Pancreas (tissue), 10 donors: ENCODE measurements at places on chromosomes 16 and 17. TPM values are rescaled to one million over a fixed set of nuclear protein-coding genes. Genes with fewer than 3 reads are reported as not detected.

GRCh38 chr16:55569025-55569424, 2.5 kb downstream of the CAPNS2 start:
- no peak for DNase-seq

DNA sequence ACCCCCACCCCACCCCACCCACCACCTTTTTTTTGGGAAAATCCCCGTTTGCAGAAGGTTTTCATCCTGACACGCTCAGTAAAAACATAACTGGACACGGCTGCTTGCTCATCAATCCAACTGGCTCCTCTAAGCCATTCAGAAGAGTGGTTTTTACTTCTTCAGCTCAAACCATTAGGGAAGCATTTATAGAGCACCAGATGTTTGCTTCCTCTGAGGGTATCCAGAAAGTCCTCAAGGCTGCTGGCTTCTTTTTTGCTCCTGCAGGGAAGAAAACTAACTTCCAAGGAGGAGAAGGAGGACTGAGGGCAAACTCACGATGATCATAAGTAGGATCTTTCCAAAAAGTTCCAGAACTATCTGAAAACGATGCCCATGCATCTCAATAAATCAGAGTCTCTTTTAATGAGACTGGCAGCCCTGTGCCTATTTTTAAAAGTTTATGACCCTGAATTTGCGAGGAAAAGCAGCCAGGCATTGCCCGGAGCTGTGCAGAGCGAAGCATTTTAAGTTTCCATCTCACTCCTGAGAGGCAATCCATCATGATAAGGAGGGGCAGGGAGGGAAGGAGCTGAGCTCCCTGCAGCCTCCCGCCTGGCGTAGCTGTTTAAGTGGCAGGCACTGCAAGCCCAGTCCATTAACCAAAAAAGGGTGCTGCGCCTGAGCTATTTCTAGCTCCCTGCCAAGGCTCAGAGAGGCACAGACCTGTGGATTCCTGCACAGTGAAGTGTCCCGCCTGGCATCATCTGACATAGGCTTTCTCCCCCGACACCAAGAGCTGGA, 146.3 kb upstream of the FOXF1 start:
- DNase-seq, result no peak

GRCh38 chr17:17080181-17080631, 37.9 kb downstream of the MPRIP start:
- peak; percentile 7 for DNase-seq

GRCh38 chr17:50188531-50188920, 12.9 kb downstream of the COL1A1 start:
- no peak for DNase-seq

GRCh38 chr17:75803883-75804282, 19.3 kb downstream of the UNK start:
- DNase-seq, result no peak

GRCh38 chr17:74888469-74888868, 5.0 kb downstream of the FADS6 start:
- no peak for DNase-seq

DNA sequence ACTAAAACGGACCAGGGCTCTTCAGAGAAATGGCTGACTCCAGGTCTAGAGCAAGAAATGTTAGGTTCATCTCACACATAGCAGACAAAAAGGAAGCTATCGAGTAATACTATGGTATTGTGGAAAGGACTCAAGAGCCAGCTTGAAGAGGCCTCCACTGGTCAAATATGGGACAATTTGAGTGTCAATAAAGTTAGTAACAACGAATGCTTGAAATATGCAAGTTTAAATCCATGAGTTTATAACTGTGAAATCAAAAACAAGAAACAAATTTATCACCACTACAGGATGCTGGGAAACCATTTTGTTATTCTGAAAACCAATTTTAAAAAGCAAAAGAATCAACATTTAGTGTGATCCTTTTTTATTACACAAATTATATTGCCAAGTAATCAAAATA, 50.4 kb upstream of the ANKFY1 start:
- DNase-seq, result no peak

DNA sequence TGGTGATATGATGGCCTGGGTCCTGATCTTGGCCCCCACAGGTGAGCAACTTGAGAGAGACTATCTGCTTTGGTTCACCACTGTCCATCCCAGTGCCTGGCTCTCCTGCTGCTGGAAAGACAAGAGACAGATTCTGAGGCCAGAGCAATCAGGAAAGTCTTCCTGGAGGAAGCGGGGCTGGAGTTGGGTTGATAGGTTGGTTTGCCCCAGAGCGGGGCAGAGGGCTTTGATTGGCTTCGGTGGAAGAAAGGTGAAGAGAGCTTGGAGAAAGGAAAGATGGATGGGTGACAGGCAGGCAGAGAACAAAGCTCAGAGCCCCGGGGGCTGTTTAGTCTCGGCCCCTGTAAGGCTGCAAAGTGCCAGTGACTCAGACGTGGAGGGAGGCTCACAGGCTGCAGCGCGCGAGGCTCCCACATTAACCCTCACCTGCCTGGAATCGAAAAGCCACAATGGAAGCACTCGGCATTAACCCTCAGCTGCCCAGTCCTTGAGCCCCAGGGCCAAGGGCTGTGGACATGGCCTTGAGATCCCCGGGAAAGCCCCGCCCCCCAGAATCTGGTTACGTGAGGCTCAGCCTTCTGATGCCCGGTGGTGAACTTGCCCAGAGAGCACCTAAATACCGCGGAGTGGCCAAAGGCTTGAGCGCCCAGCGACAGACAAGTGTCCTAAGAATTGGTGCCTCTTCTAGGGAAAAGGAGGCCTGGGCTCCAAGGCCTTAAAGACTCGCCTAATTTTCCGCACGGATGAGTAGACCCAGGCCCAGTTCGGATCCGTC, 996 bp upstream of the CPNE2 start:
- DNase-seq, result peak; percentile 63

DNA sequence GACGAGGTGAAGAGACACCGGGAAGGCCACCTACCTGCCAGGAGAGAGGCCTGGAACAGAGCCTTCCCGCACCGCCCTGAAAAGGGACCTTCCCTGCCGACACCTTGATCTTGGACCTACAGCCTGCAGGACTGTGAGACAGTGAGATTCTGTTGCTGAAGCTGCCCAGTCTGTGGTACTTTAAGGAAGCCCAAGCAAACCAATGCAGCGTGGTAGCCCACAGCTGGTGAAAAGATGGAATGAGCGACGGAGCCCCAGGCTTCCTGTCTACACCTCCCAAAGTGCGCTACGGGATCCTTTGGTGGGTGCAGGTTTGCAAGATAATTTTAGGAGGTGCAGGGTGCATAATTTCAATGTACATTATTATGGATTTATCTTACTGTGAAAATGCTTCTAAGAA, 33.9 kb downstream of the TNFRSF13B start:
- DNase-seq, result no peak

DNA sequence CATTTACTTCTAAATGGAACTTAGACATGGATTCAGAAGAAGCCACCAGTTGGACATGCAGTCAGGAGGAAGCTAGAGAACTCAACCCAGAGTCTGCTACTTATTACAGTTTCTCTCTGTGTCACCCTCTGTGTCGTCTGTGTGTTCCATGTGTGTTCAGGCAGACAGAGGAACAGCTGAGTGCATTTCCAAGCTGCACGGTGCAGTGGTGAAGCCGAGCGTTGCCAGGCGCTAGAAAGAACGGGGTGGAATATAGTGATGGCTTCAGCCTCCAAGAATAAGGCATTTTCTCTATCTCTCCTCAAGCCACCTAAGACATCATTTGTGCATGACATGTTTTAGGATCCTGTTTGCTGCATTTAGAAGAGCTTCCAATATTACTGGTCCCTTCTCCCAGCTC, 101.1 kb upstream of the CCL2 start:
- no peak for DNase-seq

DNA sequence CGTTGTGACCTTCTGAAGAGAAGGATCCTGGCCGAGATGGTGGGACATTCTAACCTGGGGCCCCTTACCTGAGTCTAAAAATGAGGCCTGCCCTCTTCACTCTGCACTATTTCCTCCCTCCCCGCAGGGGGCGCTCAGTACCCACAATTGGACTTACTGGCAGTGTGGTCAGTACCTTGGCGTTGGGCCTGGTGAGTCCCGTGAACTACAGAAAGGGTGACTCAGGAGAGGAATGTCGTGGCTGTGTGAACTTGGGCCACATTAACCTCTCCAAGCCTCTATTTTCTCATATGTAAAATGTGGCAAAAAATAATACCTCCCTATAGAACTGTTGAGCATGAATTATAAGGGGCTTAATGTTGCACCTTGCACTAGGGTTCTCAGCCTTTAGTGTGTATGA, 3.9 kb downstream of the RSAD1 start:
- DNase-seq, result peak; percentile 97

- peak; percentile 49 for DNase-seq
Measured at GRCh38 chr16:89346869-89347268, 129.4 kb downstream of the ZNF778 start.

DNA sequence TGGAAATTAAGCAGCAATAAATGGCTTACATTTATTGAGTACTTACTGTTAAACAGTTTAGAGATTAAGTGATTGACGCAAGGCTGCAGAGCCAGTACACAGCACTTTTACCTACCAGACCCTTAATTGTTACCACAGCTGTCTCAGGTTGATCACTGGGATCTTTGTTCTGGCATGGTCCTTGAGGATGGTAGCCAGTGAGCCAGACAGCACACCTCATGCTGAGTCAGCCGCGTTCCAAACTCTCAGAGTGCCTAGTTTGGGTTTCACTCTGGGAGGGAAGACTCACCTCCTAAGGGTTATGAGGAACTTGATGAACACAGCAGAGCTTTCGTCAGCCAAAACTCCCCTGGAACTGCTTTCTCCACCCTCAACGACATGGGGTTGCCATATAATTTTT, 20.4 kb downstream of the CDH3 start:
- no peak for DNase-seq

DNA sequence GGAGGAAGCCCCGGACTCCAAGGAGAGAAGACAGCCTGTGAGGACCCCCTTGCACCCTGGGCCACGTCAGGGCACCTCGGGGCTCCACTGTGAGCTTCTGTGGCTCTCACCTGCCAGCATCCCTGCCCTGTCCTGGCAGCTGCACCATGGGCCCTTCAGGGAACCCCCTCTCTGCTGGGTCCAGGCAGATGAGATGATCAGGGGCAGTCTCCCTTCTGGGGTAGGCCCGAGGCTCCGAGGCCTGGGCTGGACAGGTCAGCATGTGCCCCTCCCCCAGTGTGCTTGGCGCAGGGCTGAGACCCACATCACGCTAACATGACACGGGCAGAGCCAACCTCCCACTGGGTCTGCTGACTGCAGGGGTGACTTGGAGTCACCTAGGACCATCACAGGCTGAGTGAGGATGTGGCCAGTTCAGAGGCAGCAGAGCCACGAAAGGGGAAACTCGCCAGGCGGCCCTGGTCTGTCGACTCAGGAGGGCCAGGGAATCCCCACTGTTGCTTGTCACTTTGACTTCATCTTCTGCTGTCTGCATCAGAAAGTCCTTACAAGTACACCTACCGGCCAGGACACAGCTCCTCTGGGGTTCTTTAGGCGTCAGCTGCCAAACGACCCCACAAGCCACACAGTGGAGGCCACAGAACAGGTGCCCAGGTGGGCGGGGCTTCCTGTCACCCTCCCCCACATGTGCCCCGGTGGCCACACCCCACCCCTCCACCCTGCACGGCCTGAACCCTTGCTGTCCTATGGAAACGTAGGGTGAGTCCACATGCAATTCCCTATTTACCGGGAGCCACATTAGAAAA, 2.2 kb downstream of the GALNS start:
- no peak for DNase-seq

GRCh38 chr17:55988861-55989260, 164.4 kb upstream of the ANKFN1 start:
- DNase-seq, result no peak

DNA sequence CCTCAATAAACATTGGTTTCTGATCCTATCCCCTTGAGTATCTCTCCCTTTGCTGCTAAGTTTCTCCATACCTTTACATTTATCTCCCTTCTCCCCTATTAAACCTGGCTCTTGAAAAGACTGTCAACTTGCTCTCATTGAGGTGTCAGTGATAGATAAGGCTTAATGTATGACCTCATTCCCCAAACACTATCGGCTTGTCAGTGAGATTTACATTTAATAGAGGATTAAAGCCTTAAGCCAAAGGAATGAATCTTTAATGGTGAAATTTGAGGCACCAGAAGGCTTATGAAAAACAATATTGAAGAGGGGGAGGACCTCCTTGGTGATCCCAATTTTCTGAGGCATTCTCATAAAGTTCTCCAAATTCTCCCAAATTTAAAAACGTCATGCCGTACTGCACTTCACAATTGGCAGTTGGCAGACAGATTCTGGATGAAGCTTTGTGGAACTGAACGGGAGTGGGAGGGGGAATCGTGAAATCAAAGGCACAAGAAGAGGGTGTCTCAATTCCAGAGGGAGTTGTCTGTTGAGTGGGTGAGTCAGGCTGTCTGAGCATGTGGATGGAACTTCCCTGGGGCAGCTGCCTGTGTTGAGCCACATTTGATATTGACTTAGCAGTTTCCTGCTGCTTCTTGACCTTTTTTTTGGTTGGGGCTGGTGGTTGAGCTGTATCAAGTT, 478.8 kb downstream of the NPIPA7 start:
- DNase-seq, result no peak

DNA sequence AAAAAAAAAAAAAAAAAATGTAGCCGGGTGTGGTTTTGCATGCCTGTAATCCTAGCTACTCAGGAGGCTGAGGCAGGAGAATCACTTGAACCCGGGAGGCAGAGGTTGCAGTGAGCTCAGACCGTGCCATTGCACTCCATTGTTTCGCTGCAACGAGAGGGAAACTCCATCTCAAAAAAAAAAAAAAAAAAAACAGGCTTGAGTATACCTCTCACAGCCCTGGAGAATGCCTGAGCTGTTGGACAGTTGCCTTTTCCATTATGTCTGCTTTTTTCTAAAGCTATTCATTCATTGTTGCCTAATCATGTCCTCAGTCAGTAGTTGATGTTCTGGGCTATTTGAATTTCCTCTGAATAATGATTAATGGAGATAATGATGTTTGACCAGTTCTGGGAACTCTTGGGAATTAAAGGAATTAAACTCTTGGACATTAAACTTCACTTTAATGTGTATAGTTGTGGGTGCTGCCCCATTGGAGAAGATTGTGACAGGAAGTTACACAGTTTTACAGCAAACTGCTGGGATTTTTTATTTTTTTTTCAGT, 11.8 kb downstream of the HMOX2 start:
- DNase-seq, result no peak

DNA sequence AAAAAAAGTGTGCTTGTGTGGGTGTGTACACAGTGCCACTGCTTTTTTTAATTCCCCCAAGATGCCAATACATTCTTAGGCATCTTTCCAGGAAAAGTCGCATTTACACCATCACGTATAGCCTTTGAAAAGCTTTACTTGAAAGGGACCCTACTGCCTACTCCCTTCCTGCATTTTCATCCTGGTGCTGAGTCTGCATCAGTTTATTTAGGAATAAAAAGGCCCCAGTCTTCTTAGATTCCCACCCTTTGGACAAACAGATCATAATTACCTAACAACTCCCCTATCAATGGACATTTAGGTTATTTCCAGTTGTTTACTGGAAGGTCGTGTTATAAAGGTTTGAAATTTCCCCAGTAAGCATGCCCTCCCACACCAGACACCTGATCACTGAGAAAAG, 54.9 kb downstream of the CLEC16A start:
- no peak for DNase-seq

CHD9NB gene
- polyA plus RNA-seq, result 22.1 TPM

BCL6B gene
- polyA plus RNA-seq, result 2.4 TPM

TP53TG3F gene
- not detected for polyA plus RNA-seq

KRT33A gene
- not detected for polyA plus RNA-seq

RMI2 gene
- polyA plus RNA-seq, result 0.65 TPM

GGT6 gene
- 36.1 TPM for polyA plus RNA-seq

FNDC8 gene
- not detected for polyA plus RNA-seq
